Activated naive CD8-positive, alpha-beta T cell treated with anti-CD3 and anti-CD28 coated beads, Interleukin-2, amount 10 ng/mL, durations not matched to agents 7 days and 5 days (primary cell): ENCODE measurements at places on chromosomes 3 and 15. TPM values are rescaled to one million over a fixed set of nuclear protein-coding genes. Genes with fewer than 3 reads are reported as not detected.
A peak's percentile ranks its signal among the peaks of the same experiment; 100 is the strongest.

DNA sequence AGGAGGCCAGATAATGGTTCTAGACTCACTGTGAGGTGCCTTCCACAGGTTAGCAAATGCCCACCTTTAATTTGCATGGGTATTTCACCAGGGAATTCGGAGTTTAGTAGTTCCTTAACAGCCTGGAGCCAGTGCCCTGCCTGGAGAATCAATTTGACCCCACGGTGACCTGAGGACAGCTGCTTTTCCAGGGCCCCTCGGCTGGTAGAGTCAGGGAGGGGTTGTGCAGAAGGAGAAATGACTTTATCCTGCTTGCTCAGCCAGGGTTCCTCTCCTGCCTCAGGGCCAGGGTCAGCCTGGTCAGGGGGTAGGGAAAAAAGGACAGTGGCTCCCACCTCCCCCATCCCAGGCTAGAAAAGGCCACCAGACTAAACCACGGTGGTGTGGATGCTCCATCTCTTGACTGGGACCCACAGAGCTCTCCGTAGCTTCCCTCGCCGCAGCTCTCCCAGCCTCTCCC, 12.0 kb downstream of the DLL4 start:
- no peak for DNase-seq

- no peak for DNase-seq
Measured at GRCh38 chr15:90807786-90808086, 60.7 kb upstream of the FURIN start.

DNA sequence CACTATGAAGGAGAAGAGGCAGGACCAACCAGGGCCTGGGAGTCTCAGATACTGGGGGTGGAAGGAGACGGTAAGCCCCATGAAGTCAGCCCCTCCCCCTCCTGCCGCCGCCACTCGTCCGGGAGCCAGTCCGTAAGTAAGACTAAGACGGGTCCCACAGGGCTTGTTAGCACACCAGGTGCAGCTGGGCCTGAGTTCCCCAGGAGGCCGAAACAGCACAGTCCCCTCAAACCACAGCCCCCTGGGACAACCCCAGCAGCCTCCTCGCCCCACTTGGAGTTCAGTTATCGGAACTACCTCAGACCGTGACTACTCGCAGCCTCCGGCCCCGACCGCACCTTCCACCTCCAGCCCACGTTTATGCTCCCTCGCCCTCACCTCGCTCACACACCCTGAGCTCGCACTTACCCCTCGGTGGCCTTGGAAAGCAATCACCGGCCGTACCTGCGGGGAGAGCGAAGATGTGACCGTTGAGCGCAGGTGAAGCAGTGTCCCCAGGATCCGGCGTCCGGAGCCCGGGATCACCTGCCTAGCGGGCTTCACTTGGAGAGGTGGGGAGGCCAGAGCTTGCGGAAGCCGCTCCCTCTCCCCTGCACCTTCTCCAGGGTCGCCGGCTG, 557 bp downstream of the ELL3 start:
- no peak for DNase-seq

DNA sequence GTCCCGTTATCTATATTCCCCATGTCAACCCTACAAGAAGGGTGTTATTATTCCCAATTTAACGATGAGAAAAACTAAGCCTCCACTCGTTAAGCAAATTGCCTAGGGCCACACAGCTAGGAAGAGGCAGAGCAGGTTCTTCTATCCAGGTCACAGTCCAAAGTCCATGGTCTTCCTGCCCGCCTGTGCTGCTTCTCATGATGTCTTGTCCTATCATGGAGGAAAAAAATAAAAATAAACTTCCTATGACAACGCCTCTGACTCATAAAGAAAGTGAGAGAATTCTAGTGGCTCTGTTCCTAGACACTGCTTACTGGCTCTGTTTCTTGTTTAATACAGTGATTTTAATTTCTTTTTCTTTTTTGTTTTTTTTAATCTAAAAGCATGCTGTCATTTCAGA, 9.7 kb downstream of the COL8A1 start:
- no peak for DNase-seq

- no peak for DNase-seq
Measured at GRCh38 chr3:27253391-27253790, 115.8 kb downstream of the NEK10 start.

DNA sequence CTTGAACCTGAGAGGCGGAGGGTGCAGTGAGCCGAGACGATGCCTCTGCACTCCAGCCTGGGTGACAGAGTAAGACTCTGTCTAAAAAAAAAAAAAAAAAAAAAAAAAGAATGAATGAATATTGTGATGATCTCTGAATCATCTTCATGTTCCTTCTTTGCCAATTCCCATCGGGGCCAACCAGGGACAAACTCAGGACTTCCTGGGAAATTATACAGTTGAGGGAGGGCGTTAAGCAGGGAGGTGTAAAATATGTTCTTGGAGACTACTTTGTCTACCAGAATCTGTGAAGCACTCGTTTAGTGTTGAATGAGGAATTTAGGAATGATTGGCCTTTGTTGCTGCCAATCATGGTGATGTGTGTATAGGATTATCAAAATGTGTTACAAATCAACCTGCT, 210.6 kb downstream of the PTPRG start:
- no peak for DNase-seq

DNA sequence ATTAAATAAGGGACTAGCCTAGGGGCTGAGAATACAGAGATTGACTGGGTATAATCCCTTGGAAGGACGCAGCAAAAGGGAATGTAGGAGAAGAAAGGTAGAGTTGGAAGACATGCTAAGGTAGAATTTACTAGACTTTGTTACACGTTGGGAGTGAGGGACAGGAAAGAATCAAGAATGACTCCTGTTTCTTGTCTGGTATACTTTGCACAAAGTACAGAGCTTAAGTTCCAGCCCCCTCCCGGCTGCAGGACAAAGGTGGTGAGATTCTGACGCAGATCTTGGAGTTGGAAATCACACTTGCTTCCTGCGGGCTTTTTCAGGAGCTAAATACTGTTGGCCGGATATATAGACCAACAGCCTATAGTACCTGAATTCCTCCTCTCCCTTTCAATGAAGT, 895 bp downstream of the HYKK start:
- no peak for DNase-seq

GRCh38 chr3:153972862-153973261, 148.3 kb upstream of the ARHGEF26 start:
- DNase-seq: no peak

DNA sequence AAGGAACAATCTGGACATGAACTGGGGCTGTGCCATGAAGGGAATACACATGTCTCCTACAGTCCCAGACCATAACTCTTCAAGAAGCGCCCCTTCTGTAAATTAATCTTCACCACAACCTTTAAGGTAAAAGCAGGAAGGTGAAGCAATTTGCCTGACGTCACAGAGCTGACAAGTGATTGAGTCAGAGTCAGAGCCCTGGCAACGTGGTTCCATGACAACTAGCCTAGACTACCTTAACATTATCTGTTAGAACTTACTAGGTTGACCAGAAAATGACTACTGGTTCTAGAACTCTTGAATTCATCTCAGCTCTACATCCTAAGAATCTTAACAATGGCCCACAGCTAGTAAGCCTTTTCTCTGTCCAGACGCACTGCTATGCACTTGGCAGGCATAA, 124.6 kb downstream of the NTRK3 start:
- no peak for DNase-seq

DNA sequence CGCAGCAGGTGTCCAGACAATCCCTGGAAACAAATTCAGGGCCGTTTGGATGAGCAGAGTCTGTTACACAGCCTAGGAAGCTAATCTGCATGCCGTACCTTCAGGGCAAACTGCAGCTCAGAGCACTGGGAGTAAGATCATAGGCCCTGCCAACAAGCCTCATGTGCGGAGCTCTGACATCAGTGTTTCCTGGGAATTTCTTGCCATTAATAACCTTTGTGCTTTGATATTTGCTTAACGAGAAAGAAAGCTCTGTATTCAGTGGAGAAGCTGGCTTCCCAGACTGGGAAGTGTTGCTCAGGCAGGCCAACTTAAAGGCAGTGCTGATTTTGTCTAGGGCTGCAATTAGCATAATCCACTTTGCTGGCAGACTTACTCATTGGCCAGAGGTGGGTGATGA, 116.1 kb upstream of the KLHL25 start:
- DNase-seq: no peak

DNA sequence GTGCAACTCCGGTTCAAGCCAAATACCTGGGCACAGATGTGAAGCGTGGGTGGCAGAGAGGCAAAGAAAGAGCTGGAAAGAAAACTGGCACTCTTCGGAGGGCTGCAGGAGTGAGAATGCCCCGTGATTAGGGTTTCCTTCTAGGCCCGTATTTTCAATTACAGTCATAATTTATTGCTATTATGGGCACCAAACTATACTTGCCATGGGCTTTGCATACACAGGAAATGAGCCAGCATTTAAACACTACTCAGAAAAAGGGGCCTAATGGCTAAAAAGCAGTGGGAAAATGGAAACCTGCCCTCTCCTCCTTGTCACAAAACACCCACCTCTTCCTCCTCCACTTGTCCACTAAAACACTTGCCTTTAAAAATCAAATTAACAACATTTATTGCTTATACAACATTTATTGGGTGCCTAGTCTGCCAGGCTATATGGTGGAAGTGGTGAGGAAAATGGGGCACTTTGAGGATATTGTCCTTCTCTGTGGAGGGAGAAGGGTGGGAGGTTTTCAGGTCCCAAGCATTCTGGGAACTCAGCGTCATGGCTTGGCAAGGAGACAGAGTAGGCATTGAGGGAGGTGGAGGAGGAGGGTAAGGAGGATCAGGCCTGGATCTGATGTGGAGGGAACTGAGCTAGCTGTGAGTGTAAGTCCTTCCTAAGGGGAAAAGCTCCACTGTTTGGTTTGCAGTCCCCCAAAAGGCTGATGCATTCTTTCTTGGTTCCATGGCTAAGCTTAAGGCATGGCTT, 160.9 kb downstream of the SLCO3A1 start:
- DNase-seq: no peak

GRCh38 chr3:123350971-123351370, 97.9 kb downstream of the ADCY5 start:
- no peak for DNase-seq

DNA sequence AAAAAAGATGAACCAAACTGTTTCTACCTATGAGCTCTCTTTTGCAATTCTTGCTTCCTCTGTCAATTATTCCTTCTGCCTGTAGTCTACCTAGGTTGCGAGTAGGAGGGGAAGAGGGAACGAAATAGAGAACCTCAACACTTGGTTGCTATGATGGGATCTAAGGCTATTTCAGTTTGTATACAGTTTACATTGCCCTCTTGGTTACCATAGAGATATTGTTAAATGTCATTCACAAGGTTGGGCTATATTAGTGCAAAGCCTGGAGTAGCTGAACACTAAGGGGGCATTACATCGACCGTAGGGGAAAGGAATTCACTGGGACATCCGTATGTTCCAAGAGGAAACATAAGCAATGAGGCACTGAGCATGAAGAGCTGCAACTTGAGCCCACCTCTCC, 276.9 kb downstream of the GBE1 start:
- DNase-seq: no peak

DNA sequence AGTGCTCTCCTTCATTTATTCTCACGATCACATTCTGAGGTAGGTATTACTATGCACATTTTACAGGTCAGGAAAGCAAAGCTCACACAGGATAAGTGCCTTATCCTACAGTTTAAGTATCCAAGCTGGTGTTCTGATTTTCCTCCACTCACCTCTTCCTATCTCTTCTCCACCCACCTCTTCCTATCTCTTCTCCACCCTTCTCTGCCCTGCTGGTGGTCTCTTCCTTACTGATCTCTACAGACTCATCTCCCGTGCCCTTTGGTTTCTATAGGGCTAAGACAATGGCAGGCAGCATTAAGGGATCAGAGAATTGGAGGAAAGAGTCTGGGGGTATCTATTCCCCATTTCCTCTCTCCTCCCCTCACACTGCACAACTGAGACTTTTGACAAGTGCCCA, 319.1 kb downstream of the FHIT start:
- no peak for DNase-seq

- DNase-seq: no peak
Measured at GRCh38 chr3:9691636-9692035, 12.0 kb upstream of the CPNE9 start.

DNA sequence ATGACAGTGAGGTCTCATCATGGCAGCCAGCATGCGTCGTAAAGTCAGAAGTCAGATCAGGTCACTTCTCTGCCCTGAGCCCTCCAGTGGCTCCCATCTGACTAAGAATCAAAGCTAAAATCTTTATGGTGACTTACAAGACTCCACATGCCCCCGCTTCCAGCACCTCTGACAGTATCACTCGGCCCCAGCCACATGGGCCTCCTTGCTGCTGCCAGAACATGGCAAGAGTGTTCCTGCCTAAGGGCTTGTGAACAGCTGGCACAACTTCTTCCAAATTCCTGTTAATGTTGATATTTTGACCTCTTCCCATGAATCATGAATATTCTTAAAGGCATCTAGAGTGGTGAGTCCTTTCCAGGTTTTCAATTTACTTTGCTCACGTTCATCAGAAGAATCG, 20.5 kb downstream of the POLR2M start:
- DNase-seq: no peak

GRCh38 chr15:39473298-39473947, 107.5 kb upstream of the THBS1 start:
- no peak for DNase-seq

GRCh38 chr3:16178628-16178988, 4.1 kb downstream of the GALNT15 start:
- DNase-seq: no peak

- no peak for DNase-seq
Measured at GRCh38 chr3:12707449-12707848, 43.5 kb upstream of the RAF1 start.

GRCh38 chr3:126870608-126871210, 112.2 kb upstream of the PLXNA1 start:
- no peak for DNase-seq

DNA sequence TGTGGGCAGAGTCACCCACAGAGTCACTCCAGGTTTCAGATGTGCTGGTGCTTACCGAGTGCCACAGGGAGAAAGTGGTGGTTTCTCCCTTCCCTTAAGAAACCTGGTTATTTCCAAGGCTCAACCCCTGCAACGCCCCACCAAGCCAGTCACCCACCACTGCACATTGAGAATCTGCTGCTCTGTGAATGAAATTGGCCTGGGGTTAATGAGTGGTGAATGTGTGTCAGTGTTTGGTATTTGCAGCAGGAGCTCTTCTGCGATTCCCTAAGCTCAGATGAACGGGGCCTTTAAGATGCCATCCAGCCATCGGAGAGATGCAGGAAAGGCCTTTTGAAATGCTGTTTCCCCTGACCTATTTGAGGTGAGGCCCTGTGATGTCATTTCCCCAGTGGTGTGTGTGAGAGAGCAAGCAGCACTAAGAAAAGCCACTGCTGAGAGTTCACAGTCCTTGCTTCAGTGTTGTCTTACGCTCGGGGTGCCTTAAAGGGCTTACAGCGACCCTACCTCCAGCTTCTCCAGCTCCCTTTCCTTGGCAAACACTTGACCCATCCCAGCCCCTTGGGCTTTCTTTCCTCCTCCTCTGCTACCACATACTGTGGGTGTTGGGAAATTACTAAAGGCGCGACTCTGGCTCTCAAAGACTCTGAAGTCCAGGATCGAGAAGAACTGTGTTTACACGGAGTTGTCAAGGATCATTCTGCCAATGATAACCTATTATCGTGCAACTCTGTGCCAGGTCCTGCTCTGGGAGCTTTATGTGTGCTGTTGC, 68.9 kb downstream of the SMAD3 start:
- DNase-seq: peak; percentile 58

- DNase-seq: no peak
Measured at GRCh38 chr15:93070551-93071296, 18.3 kb downstream of the RGMA start.

Gene FSIP1
- 0.68 TPM for total RNA-seq

Gene WDR72
- total RNA-seq: not detected

Gene PATL2
- total RNA-seq: 55.2 TPM

Gene ADAMTS9
- not detected for total RNA-seq

Gene CCR1
- 58.6 TPM for total RNA-seq

Gene GRAMD2A
- total RNA-seq: not detected

Gene GHSR
- total RNA-seq: not detected

Gene NAA80
- 34.3 TPM for total RNA-seq

Gene CTDSPL
- 1.3 TPM for total RNA-seq

Gene C3orf22
- not detected for total RNA-seq

Gene HDDC3
- 29.2 TPM for total RNA-seq

Gene GUCA1C
- not detected for total RNA-seq
